Type B pancreatic cell (in vitro differentiated cells): ENCODE measurements at places on chromosomes 12 and 14.

DNA sequence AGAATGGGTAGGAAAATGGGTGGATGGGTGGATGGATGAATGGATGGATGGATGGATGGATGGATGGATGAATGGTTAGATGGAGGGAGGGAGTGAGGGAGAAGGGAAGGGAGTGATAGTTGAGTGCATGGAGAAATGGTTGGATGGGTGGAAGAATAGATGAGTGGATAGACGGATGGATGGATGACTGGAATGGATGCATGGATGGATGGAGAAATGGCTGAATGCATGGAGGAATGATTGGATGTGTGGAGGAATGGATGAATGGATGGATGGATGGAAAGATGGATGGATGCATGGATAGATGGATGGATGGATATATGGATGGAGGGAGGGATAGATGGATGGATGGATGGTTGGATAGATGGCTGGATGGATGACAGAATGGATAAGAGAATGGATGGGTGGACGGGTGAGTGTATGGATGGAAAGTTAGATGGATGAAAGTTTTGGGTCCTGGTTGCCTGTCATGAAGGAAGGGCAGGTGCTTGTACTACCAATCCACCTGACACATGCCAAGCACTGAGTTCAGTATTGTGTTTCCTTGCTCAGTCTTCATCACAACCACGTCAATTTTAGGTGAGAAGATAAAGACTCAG lies 286.5 kb upstream of the RTL1 start:
- no peak for DNase-seq
- H3K36me3 ChIP-seq: no peaks in the 10 kb centered on the region
- peaks cover 14% of the 10 kb centered on the region for H3K27me3 ChIP-seq
- peaks cover 13% of the 10 kb centered on the region for H3K4me1 ChIP-seq

DNA sequence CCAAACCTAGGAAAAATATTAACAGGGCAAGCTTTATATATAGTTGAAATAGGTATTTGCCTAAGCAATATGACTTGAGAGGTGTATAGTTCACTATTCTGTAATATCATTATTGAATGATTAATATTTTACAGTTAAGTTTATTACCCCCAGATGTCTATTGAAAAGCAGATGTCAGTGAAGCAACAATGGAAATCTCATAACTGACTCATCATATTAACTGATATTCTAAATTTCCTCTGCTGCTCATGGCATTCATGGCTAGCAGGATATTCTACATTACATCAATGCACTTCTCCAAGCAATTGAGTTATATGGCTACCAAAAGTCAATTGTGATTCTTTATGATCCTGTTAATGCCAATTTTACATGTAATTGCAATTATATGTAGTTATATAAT lies 9.7 kb upstream of the MAGOHB start:
- H3K4me3 ChIP-seq: no peak overlapping the region
- no peak for DNase-seq
- no peaks in the 10 kb centered on the region for H3K36me3 ChIP-seq
- H3K4me1 ChIP-seq: no peaks in the 10 kb centered on the region

GRCh38 chr12:128969480-128970055 lies 116.3 kb downstream of the GLT1D1 start:
- H3K4me1 ChIP-seq: peaks cover 17% of the 10 kb centered on the region
- H3K36me3 ChIP-seq: no peaks in the 10 kb centered on the region
- H3K4me3 ChIP-seq: no peak overlapping the region

- peaks cover 20% of the 10 kb centered on the region for H3K36me3 ChIP-seq
- H3K27ac ChIP-seq: peak overlapping the region; percentile 65
- no peak for DNase-seq
- H3K4me1 ChIP-seq: peaks cover 3% of the 10 kb centered on the region
- peak overlapping the region; percentile 87 for H3K4me3 ChIP-seq
These were observed 2.1 kb downstream of the BICD1 start for GRCh38 chr12:32108787-32109186.

GRCh38 chr12:32505067-32505945 lies 105.9 kb downstream of the FGD4 start:
- peak overlapping the region; percentile 80 for H3K4me3 ChIP-seq
- H3K4me1 ChIP-seq: peaks cover 6% of the 10 kb centered on the region
- peaks cover 3% of the 10 kb centered on the region for H3K36me3 ChIP-seq
- H3K27me3 ChIP-seq: no peaks in the 10 kb centered on the region
- no peak for DNase-seq

GRCh38 chr14:65599375-65599774 lies 186.8 kb downstream of the FUT8 start:
- H3K4me1 ChIP-seq: peaks cover 1% of the 10 kb centered on the region
- H3K27ac ChIP-seq: no peak overlapping the region
- no peak overlapping the region for H3K4me3 ChIP-seq
- no peaks in the 10 kb centered on the region for H3K36me3 ChIP-seq
- no peak for DNase-seq

GRCh38 chr14:96264853-96265252 lies 8.8 kb downstream of the BDKRB1 start:
- no peak overlapping the region for H3K4me3 ChIP-seq
- DNase-seq: no peak
- peaks cover 25% of the 10 kb centered on the region for H3K4me1 ChIP-seq
- H3K36me3 ChIP-seq: no peaks in the 10 kb centered on the region
- H3K27me3 ChIP-seq: peaks cover 9% of the 10 kb centered on the region

- H3K27ac ChIP-seq: peak overlapping the region; percentile 87
- peak overlapping the region; percentile 70 for H3K4me3 ChIP-seq
- no peaks in the 10 kb centered on the region for H3K27me3 ChIP-seq
These were observed 4.4 kb downstream of the SUSD6 start for GRCh38 chr14:69615496-69616407.

DNA sequence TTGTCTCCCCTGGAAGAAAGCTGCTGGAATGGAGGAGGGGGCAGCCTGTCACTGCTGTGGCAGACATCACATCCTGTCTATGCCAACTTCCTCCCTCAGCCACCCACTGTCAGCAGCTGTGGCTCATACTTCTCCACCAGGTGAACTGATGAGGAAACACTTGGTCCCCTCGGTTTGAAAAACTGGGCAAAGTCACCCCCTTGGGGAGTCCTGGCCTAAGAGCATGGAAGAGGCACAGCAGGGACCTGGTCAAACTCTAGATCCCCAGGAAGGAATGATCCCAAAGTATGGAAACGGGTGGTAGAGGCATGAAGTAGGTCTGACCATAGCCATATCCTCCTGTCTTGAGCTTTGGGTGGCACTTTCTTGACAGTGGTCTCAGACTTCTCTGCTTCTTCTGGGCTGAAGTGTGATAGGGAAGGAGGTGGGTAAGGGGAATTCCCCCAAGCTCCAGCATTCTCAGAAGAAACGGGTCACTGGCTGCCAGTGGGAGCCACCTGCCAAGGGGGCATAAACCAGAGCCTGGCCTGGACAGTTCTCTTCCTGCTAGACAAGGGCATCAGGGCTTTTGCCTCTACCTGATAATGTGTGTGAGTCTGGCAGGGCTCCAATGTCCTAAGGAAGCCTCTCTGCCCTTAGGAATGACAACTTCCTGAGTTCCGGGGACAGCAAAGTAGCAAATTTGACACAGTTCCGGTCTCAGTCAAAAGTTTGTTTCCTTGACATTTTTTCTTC lies 36.0 kb downstream of the FMNL3 start:
- H3K36me3 ChIP-seq: no peaks in the 10 kb centered on the region
- no peak overlapping the region for H3K4me3 ChIP-seq

GRCh38 chr14:100547633-100548294 lies 39.5 kb downstream of the BEGAIN start:
- H3K4me3 ChIP-seq: no peak overlapping the region
- no peaks in the 10 kb centered on the region for H3K27me3 ChIP-seq

DNA sequence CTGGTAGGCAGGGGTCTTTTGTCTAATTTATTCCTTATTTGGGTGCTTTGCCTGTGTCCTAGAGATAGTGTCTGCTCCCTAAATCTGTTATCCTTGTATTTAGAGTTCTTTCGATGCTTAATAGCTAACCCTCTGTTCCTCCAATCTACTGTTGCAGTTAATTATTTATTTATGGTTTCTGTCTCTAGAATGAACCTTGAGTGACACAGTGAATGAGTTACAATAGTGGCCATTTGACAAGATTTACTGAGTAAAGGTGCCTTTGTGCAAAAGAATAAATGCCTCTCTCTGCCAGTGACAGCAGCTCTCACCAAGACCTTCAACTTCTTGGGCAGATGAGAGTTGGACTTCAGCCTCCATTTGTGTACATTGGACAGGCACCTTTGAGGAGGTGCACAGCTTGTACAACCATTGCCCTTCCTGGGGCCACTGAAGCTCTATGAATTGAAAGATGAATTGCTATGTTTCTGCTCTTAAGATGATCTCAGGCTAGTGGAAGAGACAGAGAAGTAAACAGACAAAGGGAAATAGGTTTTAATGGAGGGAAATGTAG lies 165.9 kb downstream of the DERA start:
- no peaks in the 10 kb centered on the region for H3K36me3 ChIP-seq
- H3K27me3 ChIP-seq: peaks cover 6% of the 10 kb centered on the region
- no peak overlapping the region for H3K4me3 ChIP-seq
- no peak overlapping the region for H3K27ac ChIP-seq
- no peak for DNase-seq

DNA sequence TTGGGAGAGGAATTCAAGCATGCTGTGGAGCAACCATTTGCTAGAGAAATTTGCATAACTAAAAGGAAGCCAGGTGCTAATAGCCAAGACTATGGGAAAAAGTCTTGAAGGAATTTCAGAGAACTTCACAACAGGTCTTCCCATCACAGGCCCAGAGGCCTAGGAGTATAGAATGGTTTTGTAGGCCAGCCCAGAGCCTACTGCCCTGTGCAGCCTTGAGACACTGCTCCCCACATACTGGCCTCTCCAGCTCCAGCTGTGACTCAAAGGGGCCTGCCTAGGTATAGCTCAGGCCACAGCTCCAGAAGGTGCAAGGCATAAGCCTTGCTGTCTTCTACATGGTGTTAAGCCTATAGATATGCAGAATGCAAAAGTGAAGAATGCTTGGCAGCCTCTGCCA lies 227.1 kb downstream of the SLC2A13 start:
- peaks cover 14% of the 10 kb centered on the region for H3K4me1 ChIP-seq
- H3K4me3 ChIP-seq: no peak overlapping the region
- no peaks in the 10 kb centered on the region for H3K36me3 ChIP-seq
- no peak for DNase-seq

- DNase-seq: no peak
- no peaks in the 10 kb centered on the region for H3K4me1 ChIP-seq
- H3K27me3 ChIP-seq: peaks cover 28% of the 10 kb centered on the region
- H3K27ac ChIP-seq: no peak overlapping the region
- no peak overlapping the region for H3K4me3 ChIP-seq
These were observed 17.0 kb downstream of the OR8S1 start for GRCh38 chr12:48542300-48542928.

DNA sequence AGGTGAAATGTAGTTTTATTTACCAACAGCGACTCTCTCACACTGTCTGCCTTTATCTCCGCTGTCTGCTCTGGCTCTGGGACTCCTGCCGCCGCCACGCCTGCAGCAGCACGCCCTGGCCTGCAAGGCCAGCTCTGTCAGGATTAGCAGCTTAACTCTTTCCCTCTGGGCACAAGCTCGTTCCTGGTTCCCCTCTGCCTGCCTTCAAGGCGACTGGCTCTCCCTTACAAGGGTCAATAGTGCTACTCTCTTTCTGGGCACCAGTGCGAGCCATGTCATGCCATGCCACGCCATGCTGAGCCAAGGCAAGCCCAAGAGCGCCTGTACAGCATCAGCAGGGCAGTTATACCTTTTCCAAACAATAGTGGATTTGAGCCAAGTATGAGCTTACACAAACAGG lies 3.6 kb upstream of the CLEC2B start:
- no peak overlapping the region for H3K4me3 ChIP-seq
- no peak overlapping the region for H3K27ac ChIP-seq
- no peaks in the 10 kb centered on the region for H3K27me3 ChIP-seq
- peaks cover 3% of the 10 kb centered on the region for H3K4me1 ChIP-seq

DNA sequence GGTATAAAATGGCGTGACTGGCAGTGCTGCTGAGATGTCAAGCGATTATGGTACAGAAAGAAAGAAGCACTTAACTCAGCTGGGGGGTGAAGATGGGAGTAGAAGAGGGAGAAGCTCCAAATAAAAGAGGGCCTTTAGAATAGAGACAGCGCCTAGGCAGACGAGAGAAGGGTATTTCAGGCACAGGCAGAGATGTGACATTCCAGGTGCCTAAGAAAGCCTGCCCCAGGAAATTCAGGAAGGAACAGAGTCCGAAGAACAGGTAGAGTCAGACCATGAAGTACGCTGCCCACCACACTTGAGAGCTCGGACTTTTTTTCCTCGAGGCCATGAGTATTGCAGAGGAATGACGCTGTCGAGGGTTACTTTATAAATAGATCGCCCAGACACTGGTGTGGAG lies 170.9 kb upstream of the ATF7IP start:
- H3K4me1 ChIP-seq: no peaks in the 10 kb centered on the region
- DNase-seq: no peak
- H3K4me3 ChIP-seq: no peak overlapping the region
- H3K27ac ChIP-seq: no peak overlapping the region
- H3K36me3 ChIP-seq: no peaks in the 10 kb centered on the region

DNA sequence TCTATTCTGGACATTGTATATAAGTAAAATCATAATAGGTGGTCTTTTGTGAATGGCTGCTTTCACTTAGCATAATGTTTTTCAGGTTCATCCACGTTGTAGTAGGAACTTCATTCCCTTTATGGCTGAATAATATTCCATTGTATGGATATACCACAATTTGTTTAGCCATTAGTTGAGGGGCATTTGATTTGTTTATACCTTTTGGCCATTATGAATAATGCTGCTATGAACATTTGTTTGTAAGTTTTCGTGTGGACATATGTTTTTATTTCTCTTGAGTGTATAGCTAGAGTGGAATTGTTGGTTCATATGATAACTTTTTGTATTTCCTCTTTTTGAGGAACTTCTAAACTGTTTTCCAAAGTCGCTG lies 123.3 kb downstream of the TTLL5 start:
- H3K36me3 ChIP-seq: peaks cover 42% of the 10 kb centered on the region
- no peak overlapping the region for H3K4me3 ChIP-seq
- H3K27ac ChIP-seq: no peak overlapping the region
- H3K27me3 ChIP-seq: no peaks in the 10 kb centered on the region

GRCh38 chr12:122082621-122083356 lies 4.2 kb downstream of the MLXIP start:
- peaks cover 41% of the 10 kb centered on the region for H3K4me1 ChIP-seq
- peak overlapping the region; percentile 55 for H3K4me3 ChIP-seq
- H3K27ac ChIP-seq: no peak overlapping the region

DNA sequence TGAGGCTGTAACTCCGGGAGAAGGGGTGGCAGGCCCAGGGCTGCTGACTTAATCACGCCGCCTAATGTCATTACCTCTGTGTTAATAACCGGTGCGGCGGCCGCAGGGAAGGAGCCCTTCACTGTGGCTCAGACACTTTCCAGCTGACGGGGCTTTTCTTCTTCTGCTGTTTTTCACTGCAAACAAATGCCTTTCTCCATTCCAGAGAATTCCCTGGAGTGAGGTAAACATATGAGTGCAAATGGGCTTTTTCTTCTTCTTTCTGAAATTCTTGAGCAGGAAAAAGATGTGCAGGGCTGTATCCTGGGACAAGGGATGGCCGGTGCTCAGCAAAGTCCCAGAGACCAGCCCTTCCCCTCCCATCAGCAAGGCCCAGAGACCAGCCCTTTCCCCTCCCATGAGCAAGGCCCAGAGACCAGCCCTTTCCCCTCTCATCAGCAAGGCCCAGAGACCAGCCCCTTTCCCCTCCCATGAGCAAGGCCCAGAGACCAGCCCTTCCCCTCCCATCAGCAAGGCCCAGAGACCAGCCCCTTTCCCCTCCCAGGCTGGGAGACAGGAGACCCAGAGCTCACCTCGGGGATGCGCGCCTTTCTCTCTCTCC lies 33.4 kb upstream of the FAM181A start:
- H3K4me3 ChIP-seq: no peak overlapping the region
- no peaks in the 10 kb centered on the region for H3K36me3 ChIP-seq
- no peaks in the 10 kb centered on the region for H3K4me1 ChIP-seq
- DNase-seq: no peak
- no peak overlapping the region for H3K27ac ChIP-seq
- H3K27me3 ChIP-seq: peaks cover 7% of the 10 kb centered on the region
